Activated CD4-positive, alpha-beta T cell treated with anti-CD3 and anti-CD28 coated beads for 4 hours (primary cell): ENCODE measurements at places on chromosomes 4 and X.

DNA sequence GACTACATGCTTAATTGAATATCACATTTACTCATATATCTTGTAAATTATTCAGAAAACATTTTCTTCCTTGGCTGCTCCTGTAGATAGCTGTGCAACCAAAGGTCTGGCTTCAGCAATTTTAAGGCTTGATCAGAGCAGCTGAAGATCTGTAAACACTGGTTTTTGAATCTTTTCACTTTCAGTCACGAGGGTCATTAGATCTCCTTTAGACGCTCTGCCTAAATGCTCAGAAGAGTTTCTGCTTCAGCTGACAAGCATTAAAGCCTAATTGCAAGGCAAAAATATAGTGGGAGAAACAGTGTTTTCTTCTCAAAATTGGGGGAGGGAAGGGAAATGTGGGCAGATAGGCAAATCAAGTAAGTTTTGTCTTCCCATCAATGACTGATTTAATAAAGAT is 25.7 kb downstream of the TRPC5 start:
- no peak for DNase-seq

DNA sequence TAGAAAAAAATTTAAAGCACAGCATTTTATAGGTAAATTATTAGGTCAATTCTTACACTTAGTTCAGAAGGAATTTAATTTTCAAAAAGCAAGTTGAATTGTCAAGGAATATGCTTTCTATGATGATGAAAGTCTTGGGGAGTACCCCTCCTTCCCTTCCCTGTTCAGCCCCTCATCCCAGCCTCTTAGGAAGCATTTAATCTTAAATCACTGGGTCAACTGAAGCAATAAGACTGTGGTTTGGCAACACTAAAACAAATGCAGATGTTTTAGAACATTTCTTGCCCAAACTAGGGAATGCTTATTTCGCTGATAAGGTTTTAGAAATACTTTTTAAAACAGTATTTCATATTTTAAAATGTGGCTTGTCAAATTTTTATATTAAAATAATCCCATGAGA is 19.1 kb upstream of the ARSJ start:
- no peak for DNase-seq

GRCh38 chr4:6191448-6192130 is 8.8 kb downstream of the JAKMIP1 start:
- DNase-seq: no peak

DNA sequence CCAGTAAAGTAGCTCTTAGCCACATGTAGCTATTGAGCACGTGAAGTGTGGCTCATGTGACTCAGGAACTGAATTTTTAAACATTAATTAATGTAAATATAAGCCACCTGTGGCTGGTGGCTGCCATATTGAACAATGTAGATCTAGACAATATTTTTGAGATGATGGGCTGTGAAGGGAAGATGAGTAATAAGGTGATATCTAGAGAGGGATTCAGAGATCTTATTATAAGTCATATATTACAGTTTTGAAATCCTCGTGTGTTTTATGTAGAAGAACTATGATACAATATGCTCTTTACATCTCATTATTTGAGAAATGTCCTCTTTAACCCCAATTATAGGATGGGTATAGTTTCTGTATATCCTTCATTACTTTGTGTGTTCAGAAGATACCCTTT is 5.6 kb downstream of the GAR1 start:
- no peak for DNase-seq

- DNase-seq: no peak
These were observed 689 bp upstream of the DCHS2 start for GRCh38 chr4:154492288-154492687.

- DNase-seq: no peak
These were observed 1540.0 kb upstream of the PABPC4L start for GRCh38 chr4:135741583-135741982.

GRCh38 chrX:44432641-44433040 is 89.2 kb upstream of the EFHC2 start:
- no peak for DNase-seq

- no peak for DNase-seq
These were observed 6.5 kb downstream of the SMIM9 start for GRCh38 chrX:154828016-154828408.

- DNase-seq: no peak
These were observed 58.1 kb upstream of the JADE1 start for GRCh38 chr4:128751354-128751753.

DNA sequence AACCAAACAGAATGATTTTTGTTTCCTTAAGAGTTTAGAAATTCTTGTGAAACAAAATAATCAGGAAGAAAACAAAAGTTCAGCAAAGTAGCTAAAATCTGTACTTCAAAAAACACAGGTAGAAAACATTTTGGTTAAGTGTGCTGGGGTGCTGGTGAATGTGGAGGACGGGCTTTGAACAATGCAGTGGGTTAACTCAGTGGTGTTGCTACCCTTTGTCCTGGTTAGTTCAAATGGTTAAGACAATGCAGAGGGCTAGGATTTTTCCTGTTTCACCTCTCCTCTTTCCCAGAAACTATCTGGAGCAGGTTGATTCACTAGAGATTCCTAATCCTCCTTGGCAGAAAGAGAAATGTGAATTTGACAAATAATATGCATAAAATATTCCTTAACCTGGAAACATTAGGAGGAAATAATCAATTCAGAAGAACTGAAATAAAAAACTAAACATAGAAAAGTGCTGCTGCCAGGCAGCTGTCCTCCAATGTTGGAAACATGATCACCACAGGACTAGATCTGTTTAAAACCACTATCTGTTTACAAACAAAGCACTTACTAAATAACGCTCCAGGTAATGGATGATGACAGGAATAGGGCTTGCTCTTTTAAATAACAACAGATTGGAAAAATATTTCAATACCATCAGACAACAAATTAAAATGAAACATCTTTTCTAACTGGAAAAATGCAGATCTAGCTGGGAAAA is 148.9 kb downstream of the MAML3 start:
- DNase-seq: no peak

GRCh38 chr4:141739636-141740035 is 103.3 kb downstream of the IL15 start:
- DNase-seq: no peak
